ENCODE measurements at places on chromosomes 2 and 18.

DNA sequence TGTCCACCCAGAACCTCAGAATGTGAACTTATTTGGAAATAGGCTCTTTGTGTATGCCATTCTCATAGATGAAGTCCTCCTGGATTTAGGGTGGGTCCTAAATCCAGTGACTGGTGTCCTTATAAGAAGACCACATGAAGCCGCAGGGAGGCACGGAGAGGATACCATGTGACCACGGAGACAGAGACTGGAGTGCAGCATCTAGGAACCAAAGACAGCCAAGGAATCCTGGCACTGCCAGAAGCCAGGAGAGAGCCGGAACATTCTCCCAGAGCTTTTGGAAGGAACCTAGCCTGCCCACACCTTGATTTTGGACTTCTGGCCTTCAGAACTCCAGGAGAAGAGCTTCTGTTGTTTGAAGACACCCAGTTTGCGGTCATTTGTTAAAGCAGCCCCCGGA is 49.7 kb downstream of the ARL4C start:
- no peak for DNase-seq

GRCh38 chr2:241635756-241636155 is 1.2 kb downstream of the THAP4 start:
- DNase-seq = no peak

DNA sequence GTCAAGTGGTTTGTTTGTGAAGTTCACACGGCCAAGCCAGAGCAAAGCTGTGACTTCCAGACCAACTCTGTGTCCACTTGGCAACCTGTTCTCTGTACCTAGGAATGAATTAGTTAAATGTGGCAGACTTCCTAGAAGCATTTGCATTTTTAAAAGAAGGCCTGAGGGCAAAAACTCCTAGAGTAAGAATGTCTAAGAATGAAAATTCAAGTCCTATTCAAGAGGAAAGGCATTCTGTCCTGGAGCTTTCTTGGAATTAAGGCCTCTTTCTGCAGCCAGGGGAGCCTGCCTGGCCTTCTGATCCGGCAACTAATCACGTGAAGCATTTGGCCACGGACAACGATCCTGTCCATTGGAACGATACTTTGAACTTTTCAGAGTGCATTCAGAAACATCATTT is 155.0 kb downstream of the SETBP1 start:
- DNase-seq = no peak

- DNase-seq = no peak
Measured at GRCh38 chr2:28639836-28640235, 111.8 kb upstream of the PPP1CB start.

- no peak for DNase-seq
Measured at GRCh38 chr2:151973901-151974199, 125.0 kb downstream of the CACNB4 start.

DNA sequence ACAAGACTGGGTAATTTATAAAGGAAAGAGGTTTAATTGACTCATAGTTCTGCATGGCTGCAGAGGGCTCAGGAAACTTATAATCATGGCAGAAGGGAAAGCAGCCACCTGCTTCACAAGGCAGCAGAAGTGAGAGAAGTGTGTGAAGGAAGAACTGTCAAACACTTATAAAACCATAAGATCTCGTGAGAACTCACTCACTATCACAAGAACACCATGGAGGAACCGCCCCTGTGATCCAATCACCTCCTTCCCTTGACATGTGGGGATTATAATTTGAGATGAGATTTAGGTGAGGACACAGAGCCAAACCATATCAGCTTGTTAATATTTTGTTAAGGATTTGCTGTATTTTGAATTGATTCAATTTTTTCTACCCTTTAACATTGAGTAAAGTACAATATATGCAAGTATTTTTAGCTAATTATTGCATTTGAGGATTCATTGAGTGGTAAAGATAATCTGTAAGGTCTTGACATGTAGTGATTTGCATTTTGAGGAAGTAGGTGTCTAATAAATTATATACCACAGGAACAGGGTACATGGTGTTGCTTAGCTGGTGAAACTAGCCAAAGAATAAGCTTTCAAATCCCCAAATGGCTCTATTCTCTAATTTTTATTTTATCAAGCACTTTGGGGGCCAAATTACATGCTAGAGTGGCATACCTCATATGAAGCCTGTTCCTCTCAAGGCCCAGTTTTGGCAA is 3.9 kb upstream of the C2orf69 start:
- no peak for DNase-seq

DNA sequence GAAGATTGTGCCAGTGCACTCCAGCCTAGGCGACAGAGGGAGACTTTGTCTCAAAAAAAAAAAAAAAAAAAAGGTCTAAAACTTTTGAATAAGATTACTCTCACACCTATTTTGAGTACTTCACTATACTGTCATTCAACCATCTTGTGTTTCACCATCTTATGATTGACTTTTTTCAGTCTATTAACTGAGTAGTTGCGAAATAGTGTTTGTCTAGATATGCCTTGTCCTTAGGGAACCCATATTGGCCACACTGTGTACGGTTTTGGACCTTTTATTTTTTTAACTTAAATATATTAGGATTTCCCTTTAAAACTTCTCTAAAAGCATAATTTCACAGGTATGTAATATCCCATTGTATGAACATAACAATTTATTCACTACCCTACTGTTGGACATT is 72.3 kb downstream of the ALMS1 start:
- no peak for DNase-seq

GRCh38 chr2:215431290-215431689 is 4.6 kb downstream of the FN1 start:
- DNase-seq = no peak

DNA sequence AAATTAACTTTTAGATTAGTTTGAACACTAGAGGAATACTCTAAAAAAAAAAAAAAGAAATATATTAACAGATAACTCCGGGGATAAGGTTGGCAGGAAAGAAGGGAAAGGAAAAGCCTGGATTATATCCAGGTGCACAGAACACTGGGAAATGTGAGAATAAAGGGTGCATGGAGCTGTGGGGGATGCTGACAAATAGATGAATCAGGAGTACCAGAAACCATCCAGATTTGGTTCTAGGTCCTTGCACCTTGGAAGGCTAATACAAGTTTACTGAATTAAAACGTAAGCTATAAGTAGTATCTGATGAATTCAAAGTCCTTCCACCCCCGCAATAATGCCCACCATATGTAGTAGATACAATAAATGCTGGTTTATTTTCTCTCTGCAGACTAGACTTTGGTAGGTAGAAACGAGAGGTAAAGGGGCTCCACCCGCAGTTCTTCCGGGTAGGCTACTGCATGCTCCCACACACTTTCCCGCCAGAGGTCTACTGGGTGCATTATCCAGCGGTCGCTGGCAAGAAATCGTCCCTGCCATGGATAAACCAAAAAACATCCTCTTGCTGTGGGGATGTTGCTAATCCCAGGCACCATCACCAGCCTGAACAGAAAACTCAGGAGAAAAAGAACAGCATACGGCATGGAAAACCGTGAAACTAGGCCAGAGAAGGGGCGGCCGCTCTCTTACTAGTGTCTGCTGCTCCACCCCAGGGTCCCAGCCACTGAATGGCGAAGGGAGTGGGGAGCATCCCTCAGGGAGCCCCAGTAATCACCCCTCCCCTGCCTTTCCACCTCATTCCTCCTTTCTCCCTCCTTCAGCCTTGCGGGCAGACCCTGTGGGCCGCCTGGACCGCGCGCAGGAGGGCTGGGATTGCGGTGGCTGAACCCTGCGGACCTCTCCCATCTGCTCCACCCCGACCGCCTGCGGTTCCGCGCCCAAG is 1.5 kb downstream of the CNRIP1 start:
- no peak for DNase-seq

Data from activated T-cell treated with anti-CD3 and anti-CD28 coated beads for 24 hours (primary cell).